Occipital lobe (tissue), 3 donors: ENCODE measurements at places on chromosomes 2 and 18. TPM values are rescaled to one million over a fixed set of nuclear protein-coding genes. Genes with fewer than 3 reads are reported as not detected.

SERPINB13 gene
- total RNA-seq, result not detected

NTSR2 gene
- total RNA-seq, result 0.31 TPM

HOXD3 gene
- total RNA-seq, result not detected

CYP27A1 gene
- total RNA-seq, result 2.8 TPM

C2orf66 gene
- 0.16 TPM for total RNA-seq

LYG2 gene
- total RNA-seq, result not detected

LDLRAD4 gene
- total RNA-seq, result 129 TPM

IL36A gene
- not detected for total RNA-seq

LRRC30 gene
- not detected for total RNA-seq

NGEF gene
- total RNA-seq, result 22.8 TPM

SLC35F6 gene
- 17.3 TPM for total RNA-seq

MAPK4 gene
- 30.3 TPM for total RNA-seq

COBLL1 gene
- 10.8 TPM for total RNA-seq

BMPR2 gene
- 86.4 TPM for total RNA-seq

INPP5D gene
- total RNA-seq, result 2.5 TPM

DOK6 gene
- 91.4 TPM for total RNA-seq

ITPRIPL1 gene
- 7.5 TPM for total RNA-seq

CPLX4 gene
- not detected for total RNA-seq

GCG gene
- total RNA-seq, result not detected

DOK1 gene
- 3.4 TPM for total RNA-seq

IRS1 gene
- total RNA-seq, result 13.9 TPM

GPBAR1 gene
- total RNA-seq, result not detected

ATP6V1B1 gene
- total RNA-seq, result not detected

FEZ2 gene
- 54.3 TPM for total RNA-seq

CRYGD gene
- 1.7 TPM for total RNA-seq

KIF5C gene
- total RNA-seq, result 379 TPM
